Fibroblast of the aortic adventitia (primary cell): ENCODE measurements at places on chromosomes 11 and 22. TPM values are rescaled to one million over a fixed set of nuclear protein-coding genes. Genes with fewer than 3 reads are reported as not detected.

The RFPL1 gene
- not detected in 2 replicates for total RNA-seq

The C11orf86 gene
- total RNA-seq: not detected in 2 replicates

The PHLDB1 gene
- 49.1 and 93.5 TPM in 2 replicates for total RNA-seq

The ISX gene
- total RNA-seq: not detected in 2 replicates

The PIWIL4 gene
- 2.7 and 5.6 TPM in 2 replicates for total RNA-seq
